CMK (cell line): ENCODE measurements at places on chromosomes 3 and 15.

DNA sequence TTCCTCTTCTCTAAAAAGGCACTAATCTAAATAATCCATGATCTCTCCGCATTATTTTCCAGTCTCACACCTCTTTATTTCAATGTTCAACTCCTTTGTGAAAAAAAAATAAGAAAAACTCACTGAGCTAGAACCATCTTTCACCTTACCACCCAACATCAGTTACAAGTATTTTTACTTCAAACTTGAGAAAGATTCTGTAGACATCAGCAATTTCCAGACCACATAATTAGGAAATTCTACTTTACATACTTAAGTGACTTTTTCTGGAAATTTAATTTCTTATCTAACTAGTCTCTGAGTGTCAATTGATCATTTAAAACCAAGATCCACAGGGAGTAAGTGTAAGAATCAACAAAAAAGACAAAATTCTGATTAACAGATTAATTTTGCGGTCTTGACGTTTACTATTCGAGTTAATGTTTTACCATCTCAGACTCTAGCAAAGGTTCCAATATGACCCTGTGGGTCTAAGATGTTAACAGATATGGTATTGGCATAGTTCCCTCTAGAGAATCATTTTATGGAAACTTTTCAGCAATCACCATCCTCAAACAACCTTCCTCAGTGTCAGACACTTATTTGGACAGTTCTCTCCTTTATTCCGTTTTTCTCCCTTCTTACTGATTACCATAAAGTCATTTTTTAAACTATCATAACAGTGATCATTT lies 5.1 kb downstream of the ATP13A3 start:
- no peak for DNase-seq

- DNase-seq, result no peak
Observed at GRCh38 chr3:110459021-110459420, 612.6 kb upstream of the NECTIN3 start.

DNA sequence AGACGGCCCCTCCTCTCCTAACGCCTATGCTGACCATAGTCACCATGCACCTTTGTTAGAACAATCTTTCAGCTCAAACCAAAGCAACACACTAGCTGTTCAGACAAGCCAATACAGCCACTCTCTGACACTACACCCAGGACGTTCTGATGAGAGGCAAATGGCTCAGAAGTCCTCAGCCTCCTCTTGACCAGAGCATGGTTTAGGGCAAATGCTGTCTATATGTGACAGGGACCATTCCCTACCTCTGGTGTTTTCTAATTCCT lies 264.8 kb upstream of the HES1 start:
- DNase-seq, result no peak

DNA sequence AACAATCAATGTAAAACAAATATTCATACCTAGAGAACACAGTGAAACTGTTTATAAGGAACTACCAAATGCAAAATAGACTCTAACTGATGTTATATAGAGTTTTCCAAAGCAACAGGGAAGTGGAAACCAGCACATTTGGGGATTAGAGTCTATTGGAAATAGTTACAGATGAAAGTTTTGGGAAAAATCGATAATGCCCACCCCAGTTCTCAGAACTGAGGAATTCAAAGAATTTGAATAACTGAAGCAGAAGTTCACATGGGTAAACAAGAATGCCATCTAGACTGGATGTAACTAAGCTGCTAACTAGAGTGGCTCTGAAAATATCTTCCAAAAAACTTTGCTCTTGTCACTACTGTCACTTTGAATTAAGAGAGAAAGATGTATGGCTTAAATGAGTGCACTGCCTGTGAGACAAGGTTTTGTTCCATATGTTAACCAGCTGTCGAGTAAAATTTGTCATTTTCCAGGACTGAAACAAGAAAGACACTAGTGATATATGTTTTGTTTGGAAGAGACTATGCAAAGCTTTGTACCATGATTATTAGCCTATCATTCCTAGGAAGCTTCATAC lies 9.2 kb upstream of the DENND4A start:
- DNase-seq, result no peak

DNA sequence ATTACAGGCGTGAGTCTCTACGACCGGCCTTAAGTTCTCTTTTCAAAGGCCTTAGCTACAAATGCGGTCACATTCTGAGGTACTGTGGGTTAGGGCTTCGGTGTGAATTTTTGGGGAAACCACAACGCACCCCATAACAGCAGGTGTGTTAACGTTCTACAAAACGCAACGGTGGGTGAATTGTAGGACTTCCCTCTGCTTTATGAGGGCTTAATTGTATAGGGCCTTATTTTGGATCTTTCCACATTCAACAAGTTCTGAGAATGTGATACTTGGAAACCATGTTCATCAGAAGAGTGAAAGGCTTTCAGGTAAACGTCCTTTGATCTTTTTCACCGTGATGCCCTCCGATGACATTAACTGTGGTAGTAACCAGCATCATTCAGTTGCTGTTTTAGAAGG lies 998.6 kb upstream of the CFAP20DC start:
- DNase-seq, result no peak

- DNase-seq, result no peak
Observed at GRCh38 chr3:127221037-127221436, 28.1 kb downstream of the PRR23E start.

DNA sequence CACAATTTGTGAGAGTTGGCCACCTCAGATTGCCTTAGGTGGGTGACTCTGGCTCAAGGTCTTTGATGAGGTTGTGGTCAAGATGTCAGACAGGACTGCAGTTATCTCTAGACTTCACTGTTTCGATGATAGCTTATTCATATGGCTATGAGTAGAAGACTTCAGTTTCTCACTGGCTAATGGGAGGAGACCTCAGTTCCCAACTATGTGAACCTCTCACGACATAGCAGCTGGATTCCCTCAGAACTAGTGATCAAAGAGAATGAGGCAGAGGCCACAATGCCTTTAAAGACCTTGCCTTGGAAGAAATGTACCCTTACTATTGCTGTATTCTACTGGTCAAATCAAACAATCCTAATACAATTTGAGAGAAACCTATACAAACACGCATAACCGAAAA lies 607.5 kb upstream of the ROBO2 start:
- no peak for DNase-seq

GRCh38 chr3:17709236-17709810 lies 33.1 kb downstream of the TBC1D5 start:
- DNase-seq, result no peak

GRCh38 chr3:126364731-126365301 lies 7.6 kb upstream of the KLF15 start:
- DNase-seq, result no peak

- no peak for DNase-seq
Observed at GRCh38 chr3:145144361-145144760, 1016.6 kb downstream of the PLOD2 start.

DNA sequence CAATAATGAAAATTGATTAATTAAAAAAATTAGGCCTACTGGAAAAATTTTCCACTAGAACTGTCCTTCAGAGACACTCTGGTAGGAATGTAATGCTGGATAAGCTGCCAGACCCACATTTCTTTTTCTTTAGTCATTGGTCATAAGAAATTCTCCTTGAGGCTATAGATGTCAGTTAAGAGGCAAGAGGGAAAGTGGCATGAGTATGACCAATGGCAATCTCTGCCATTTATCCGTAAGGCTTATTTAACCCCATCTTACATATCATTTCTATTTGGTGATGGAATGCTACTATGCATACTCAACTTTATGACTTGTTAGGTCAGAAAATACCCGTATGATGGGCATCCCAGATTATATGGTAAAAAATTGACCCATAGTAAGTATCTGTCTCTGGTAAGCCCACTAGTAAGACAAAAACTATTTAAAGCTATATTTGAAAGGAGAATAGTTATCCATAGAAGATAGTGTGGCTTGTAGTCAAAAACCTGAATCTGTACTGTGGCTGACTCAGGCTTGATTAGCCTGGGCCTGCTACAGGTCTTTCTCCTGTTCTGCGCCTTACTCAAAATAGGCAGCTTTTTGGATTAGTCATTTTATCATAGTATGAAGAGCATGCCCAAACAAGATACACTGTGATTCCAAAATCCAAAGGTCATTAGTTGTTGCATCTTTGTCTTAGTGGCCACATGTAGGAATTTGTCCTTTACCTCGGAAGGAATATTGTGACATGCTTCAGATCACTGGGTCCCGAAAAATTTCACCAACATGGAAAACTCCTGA lies 314.7 kb downstream of the PYDC2 start:
- no peak for DNase-seq

GRCh38 chr3:105806359-105806758 lies 62.5 kb downstream of the CBLB start:
- peak; percentile 22 for DNase-seq

DNA sequence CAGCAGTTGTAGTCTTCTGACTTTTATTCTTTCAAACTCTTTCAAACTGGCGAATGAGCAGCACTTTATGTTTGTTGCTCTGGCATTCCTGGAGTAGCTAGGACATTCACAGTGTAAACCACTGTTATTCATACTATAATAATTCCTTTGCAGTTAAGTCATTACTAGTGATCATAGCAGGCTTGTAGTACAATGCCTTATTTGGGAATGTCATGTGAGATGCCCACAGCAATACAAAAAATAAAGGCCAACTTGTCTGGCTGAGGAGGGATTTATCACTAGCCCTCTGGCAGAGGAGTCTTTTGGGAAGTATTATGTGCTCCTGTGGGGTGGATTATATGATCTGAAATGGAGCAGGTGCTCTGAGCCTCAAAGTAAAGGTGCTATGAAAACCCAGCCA lies 197.2 kb downstream of the VGLL3 start:
- no peak for DNase-seq

DNA sequence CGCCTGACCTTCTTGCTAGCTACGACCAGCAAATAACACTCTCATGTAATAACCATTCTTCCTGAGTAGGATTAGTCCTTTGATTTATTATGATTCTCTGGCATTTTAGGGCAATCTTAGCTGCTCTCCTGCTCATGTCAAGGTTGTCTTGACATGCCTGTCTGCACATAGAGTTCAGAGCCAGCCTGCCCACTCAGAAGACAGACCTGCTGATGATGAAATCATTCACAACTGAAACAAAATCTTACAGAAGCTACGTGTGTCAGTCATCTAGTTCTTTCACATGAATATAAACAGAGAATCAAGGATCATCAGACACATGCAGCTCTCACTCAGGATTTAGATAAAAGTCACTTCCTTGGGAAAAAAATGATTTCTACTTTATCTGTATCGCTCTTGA lies 173.6 kb upstream of the LYSMD4 start:
- no peak for DNase-seq

DNA sequence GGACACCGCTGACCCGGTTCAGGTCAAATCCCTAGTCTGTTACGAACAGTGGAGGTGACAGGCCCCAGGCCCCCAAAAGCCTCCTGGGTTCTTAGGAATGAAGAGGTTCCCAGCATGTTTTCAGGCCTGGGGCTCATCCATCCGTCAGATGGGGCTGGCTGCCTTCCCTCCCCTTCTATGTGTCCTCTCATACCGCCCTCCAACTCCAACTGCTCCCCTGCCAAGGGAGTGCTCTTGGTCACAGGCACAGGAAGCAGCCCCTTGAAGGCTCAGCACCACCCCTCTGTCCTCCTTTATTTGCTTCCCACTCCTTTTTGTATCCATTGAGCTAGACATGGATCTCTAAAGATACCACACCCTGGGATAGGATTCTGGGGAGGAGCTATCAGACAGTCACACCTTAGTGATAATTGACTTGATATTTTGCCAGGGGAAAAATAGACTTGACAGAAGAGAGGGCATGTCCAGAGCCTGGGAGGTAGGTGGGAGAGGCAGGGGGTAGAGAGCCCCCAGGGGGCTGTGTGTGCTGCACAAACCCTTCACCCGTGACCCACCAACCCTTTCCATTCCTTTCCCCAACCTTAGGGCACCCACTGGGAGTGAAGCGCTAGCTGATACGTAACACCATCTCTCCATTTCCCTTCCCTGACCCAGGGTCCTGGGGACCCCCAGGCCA lies 10.7 kb upstream of the CSPG4 start:
- no peak for DNase-seq

DNA sequence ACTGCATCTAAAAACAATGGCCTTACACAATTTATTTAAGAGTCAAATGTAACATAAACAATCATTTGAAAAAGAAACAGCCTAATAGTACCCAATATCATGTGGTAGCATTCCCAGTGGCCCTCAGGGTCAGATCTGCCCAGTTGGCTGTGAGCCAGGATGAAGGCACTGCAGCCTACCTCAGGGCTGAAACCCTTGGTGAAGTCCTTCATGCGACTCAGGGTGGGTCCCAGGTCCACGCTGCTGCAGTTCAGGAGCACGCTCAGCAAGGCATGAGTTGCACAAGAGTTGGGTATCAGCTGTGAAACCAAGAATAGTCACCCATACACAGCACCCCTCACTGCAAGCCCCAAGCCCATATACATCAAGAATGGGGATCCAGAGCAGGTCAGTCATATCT lies 37.1 kb downstream of the SEMA3G start:
- no peak for DNase-seq

DNA sequence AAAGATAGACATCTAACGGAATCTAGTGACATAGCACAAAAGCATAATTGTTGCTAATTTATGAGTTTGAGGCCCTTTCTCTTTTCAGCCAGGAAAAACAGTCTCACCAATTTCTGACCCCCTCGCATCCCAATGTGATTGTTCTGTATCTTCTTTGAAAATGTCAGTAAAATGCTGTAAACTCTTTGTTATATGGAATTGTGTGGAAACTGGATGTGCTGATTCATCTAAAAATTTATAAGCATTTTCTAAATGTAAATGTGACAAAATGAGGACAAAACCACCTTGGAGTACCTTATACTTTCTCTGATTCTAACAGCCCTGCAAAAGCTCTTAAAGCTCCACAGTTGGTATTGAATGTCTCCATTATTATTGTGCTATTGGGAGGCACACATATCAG lies 70.9 kb upstream of the MME start:
- no peak for DNase-seq

DNA sequence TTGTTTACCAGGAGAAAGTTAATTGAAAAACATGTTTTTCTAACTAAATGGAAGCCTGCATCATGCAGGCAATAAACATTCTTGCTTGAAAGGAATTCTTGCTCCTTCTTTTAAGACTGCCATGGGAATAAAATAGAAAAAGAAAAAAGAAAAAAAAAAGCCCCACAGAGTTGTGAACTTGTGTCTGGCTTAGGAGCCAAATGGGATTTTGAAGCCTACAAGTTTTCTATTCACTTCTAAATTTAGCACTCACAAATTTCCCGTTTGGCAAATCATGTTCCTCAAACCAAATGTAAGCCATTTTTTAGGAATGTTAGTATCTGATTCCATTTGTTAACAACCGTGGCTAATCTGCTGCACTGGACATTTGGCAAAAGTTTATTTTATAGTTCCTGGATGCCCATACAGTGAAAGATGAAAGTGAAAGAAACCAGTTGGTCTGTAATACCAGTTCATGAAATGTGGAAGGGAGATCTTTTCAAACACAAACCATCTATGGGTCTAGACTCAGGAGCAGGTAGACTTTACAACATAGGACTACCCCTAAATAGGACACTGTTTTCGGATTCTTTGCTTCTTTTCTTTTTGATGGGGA lies 133.8 kb upstream of the GMNC start:
- no peak for DNase-seq
